Left renal pelvis (tissue), 4 donors: ENCODE measurements at places on chromosomes 2 and 18.

GRCh38 chr18:35387152-35387571 is 10.0 kb upstream of the ZNF396 start:
- DNase-seq: no peak

DNA sequence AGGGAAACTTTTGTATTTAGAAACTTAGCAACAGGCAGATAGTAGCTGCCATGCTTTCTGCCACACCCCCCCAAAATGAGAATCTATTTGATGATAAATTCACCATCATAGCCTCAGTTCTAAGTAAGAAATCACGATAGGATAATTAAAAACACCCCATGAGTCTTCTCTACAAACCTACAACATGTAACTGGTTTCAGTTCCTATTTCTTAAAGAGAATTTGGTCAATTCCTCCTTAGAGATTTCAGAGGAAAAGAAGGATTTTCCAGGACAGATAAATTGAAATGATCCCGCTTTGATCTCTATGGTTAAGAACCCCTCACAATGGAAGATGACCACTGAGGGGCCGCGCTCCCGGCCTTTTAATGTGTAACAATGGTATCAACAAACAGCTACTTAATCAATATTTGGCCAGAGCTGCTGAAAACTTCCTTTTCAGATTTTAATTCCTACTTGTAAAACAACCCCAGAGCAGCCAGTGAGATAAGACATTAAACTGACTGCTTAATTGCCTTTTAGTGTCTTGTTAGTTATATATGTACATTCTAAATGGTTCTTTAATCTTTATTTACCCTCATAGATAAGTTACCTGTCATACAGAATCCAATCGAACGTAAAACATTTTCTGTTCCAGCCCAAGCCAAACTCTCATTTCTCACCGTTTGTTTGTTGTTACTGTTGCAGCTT is 10.1 kb downstream of the PAX3 start:
- DNase-seq: no peak

GRCh38 chr18:51077217-51077616 is 47.2 kb downstream of the SMAD4 start:
- DNase-seq: no peak

DNA sequence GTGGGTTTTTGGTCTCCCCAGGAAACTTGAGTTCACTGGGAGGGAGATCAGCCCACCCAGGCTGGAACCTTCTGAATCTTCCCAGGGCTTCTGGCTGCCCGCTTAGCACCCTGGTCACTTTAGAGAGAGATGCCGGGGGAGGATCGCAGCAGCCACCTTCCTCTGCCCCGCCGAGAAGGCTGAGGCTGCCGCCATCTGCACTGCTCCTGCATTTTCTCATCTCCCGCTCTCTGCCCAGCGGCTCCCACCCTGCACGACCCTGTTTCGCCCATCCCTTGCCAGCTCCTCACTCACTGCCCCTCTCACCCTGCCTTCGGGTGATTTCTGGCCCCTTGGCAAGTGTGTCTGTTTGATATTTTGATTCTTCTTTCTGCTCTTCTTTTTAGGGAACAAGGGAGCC is 82.6 kb upstream of the ATG16L1 start:
- DNase-seq: no peak

DNA sequence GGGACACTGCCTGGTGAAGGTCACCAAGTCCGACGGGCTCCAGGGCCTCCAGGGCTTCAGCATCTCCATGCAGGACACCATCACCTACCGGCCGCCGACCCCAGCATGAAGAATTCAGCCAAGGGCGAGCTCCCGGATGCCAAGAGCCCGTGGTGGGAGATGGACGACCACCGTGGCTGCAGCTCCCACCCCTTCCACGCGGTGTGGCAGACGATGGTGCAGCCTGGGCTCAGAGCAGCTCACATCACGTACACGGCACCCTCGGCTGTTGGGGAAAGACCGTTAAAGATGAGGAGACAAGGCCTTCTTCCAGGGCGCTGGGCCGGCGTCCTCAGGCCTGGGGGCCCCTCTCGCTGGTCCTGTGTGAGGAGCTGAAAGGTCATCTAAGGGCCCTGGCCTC is 31.2 kb upstream of the ADNP2 start:
- no peak for DNase-seq

DNA sequence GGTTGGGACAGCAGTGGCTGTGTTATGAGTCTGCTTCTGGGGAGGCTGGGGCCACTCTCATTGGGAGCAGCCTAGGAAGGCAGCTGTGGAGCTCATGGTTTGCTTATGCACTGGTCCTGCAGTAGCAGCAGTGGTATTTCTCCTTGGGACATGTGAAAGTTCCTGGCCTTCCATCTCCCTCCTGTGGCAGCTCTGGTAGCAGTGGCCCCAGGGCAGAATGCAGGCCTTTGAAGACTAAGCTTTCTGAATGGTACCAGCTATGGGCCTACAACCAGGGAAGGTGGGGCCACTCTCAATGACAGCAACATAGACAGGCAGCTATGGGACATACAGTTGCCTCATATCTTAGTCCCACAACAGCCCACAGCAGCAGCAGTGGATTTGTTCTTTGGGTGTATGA is 117.3 kb upstream of the VWC2L start:
- no peak for DNase-seq

- DNase-seq: peak; percentile 90
Measured at GRCh38 chr18:6729247-6730091, at the start of gene ARHGAP28. ARHGAP28 (plus strand) TSS chr18:6729716; CDS start chr18:6729822, 106 bp downstream.

GRCh38 chr18:45169610-45170009 is 445.7 kb upstream of the SLC14A2 start:
- DNase-seq: no peak

DNA sequence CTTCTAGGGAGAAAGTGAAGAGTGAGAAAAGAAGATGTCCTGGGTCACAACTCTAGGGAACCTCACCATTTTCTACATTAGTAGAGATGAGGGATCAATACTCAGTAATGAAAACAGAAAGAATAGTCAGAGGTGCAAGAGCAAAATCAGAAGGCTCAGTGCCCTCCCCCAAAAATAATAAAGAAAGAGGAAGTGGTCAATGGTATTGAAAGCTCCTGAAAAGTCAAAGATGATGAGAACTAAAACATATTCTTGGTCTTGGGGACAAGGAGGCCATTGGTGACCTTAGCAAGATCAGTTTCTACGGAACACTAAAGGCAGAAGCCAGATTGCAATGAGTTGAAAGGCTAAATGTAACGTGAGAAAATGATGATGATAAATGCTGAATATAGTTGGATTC is 24.5 kb upstream of the MYO1B start:
- no peak for DNase-seq

GRCh38 chr2:112529757-112530156 is 12.5 kb upstream of the POLR1B start:
- no peak for DNase-seq

- no peak for DNase-seq
Measured at GRCh38 chr2:104880076-104880475, 26.2 kb downstream of the POU3F3 start.

DNA sequence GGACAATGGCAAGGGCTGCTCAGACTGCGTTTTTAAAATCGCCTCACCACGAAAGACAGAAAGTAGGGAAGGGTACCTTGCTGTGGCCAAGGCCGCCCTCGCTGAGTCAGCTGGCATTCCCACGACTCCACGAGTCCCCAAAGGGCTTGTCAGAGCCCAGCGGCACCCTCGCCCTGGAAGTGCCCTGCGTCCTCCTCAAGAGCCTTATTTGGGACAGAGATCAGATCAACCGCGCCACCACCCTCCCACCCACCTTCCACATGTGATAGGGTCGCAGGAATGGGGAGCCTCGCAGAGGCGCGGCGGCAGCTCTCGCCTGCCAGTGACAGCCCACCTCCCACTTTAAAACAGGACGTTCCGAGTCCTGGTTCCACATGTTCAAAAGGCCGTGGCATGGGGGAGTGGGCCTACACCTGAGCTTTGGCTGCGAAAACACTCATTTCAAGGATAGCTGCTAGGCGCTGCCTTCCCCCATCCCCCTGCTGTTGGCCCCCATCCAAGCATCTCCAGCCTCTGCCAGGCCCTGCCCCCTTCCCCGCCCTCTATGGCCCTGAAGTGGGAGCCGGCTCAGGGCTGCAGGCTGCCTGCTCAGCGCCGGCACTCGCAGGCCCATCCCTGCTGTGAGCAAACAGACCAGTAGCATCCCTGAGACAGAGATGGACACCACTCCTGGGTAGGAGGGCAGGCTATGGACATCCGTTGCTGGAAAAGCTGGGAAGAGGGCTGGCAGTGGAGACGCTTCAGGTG is 38.1 kb upstream of the ARHGEF4 start:
- no peak for DNase-seq

DNA sequence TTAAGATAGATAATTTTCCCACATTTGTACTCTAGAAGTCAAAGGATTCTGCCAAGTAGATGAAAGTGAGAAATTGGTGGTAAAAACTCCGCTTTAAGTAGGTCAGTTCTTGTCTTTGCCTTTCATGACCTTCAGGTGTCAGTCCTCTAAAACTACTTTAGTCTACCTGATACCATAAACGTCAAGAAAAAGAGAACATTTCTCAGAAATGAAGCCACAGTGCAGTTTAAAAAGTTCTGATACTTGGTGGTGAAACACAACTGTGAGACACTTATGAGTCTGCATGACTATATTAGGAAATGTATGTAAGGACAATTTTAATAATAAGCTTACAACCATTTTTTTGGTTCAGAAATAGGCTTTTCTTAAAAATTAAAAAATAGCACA is 583.3 kb downstream of the SATB2 start:
- DNase-seq: no peak

GRCh38 chr18:55918444-55918843 is 330.5 kb upstream of the TCF4 start:
- no peak for DNase-seq

- DNase-seq: no peak
Measured at GRCh38 chr2:161420406-161421074, 4.4 kb downstream of the TBR1 start.

- DNase-seq: no peak
Measured at GRCh38 chr18:2448565-2449151, 122.6 kb downstream of the METTL4 start.

DNA sequence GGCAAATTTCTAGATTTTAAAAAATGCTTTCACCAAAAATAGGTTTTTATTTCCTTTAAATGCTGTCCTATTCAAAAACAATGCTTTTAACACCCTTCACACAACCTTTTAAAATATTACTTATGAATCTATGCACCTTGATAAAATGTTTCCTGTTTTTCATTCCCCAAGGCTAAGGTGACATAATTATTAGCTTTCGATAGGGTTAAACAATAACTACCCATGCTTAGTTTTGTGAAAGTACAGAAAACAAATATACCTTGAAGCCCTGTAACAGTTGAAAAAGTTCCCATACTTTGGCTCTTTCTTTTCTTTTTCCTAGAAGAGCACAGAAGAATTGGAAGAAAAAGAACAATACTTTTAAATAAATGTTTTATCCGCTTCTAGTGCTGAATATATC is 54.9 kb upstream of the ITPRID2 start:
- no peak for DNase-seq

- DNase-seq: no peak
Measured at GRCh38 chr18:68676913-68677312, 38.0 kb downstream of the TMX3 start.

DNA sequence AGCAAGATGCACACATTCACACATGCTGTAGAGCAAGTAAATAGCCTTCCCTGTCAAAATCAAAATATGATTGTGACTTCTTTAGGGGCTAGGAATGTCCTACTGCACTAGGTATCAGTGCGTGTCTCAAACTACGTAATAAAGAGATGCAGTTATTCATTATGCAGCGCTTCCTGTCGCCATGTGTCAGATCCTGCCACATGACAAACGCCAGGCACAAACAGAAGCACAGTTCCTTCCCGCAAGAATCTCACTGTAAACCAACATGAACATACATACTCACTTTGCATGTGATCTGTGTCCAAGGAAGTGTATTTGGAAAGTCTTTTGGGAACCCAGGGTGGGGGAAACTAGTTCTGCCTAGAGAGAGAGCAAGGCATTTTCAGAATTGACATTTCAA is 599.9 kb downstream of the RNF144A start:
- DNase-seq: no peak

GRCh38 chr2:230052299-230052698 is 16.4 kb downstream of the SLC16A14 start:
- DNase-seq: no peak

- no peak for DNase-seq
Measured at GRCh38 chr2:45089554-45090261, 80.5 kb upstream of the SIX2 start.

DNA sequence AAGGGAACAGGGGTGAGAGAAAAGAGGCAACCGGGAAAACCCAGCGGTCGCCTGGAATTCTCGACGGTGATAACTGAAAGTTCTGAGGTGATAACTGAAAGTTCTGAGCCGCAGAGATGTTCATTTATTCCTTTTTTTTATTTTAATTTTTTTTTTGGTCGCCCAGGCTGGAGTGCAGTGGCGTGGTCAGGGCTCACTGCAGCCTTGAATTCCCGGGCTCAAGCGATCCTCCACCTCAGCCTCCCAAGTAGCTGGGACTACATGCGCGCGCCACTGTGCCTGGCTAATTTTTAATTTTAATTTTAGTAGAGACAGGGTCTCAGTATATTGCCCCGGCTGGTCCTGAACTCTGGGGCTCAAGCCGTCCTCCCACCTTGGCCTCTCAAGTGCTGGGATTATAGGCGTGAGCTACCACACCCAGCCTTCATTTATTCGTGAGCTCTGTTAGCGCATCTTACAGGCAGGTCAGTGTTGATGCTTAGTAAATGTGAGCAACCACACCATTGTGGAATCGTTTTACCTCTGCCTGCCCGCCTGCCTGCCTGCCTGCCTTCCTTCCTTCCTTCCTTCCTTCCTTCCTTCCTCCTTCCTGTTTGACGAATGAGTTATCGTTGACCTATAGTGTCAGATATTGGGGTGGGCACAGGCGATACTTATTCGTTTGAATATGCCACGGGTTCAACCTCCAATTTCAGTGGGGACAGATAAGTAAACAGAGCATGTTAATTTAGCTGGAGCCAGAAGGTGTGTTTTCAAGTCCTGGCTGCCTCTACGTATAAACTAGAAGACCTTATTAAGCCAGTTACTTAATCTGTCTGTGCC is 557 bp upstream of the E2F6 start:
- no peak for DNase-seq

GRCh38 chr2:239440511-239440959 is 39.7 kb upstream of the HDAC4 start:
- no peak for DNase-seq

DNA sequence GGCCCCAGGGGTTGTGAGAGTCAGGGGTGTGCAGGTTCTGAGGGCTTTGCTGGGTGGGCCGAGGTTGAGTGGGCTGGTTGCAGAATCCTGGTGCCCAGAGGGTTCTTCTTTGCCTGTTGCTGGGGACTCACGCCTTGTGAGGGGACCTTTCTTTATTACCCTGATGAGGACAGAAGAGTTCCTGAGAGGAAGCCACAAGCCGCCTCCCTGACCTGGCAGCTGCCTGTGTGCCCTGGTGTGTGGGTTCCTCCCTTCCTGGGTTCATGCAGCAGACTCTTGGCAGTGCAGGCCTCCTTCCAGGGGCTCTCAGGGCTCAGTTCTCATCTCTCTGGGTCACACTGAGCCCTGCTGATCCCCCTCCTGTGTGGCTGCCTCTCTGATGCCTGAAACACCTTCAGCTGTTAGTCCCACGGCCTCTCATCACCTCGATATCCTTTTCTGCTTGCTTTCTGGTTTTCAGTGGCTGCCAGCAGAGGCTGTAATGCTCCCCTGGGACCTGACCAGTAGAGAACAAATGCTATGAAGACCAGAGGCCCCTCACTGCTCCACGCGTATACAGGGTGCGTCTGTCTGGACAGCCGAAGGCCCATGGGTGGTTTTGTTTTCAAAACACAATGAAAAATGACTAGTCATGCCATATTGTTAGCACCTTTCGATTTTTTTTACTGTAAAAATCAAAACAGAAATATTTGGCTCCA is 191.3 kb downstream of the AGAP1 start:
- DNase-seq: no peak
